ENCODE measurements at places on chromosomes 4 and X.

DNA sequence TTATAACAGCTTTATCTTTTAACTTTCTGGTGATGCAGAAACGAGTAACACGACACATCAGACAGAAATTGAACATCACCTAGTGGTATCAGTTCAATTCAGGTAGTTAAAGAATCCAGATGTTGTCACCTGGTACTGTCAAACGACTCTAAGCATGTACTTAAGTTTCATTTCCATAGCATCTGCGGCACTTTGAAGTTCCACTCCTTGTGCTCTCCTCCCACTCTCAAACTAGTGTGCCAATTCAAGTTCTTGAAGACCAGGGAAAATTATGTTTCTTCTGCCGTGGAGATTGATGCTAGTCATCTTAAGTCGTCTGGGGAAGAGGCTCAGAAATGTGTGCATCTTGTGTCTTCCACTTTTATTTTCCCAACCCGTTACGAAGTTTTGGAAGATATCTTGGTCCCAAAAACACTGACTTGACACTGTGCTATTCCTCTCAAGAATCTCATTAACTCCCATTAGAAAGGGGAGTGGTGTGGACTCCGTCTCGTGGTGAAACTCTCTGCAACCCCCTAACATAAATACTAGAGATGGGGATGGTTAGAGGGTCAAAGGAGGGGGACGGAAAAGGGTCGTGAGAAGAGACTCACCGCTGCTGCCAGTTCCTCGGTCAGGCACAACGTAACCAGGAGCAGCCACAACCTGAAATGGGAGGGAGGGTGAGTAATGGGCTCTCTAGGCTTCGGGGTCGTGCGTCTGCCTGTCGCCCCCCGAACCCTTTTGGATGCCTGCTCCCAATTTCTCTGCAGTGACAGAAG, 693 bp downstream of the COL4A6 start:
- DNase-seq = no peak

DNA sequence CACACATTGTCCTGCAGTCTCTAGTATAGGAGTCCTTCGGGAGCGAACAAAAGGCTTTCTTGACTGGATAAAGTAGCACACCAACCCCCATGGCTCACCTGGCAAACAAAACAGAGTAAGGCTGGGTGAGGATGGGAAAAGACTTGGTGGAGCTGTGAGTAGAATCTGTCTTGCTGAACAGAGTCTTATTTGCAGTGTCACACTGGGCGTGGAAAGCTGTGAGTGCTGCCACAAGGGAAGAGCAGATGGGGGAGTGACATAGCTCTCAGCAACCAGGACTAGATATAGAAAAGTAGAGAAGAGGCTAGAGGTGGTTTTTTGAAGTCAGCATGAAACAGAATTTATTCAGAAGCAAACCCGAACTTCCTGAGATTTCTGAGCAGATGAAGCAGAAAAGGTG, 137.2 kb upstream of the ESX1 start:
- DNase-seq = no peak

DNA sequence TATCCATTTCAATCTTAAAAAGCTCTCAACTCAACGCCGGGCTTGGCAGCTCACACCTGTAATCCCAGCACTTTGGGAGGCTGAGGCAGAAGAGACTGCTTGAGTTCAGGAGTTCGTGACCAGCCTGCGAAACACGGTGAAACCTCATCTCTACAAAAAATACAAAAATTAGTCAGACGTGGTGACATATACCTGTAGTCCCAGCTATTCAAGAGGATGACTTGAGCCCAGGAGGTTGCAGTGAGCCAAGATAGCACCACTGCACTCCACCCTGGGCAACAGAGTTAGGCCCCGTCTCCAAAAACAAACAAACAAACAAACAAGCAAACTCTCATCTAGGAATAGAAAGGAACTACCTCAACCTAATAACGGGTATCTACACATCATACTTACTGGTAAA, 50.8 kb downstream of the PTPN13 start:
- no peak for DNase-seq

GRCh38 chr4:1406394-1406980, at the start of gene NKX1-1:
NKX1-1 (minus strand) TSS chr4:1406442; CDS start chr4:1406442, 0 bp downstream.
- DNase-seq = no peak

DNA sequence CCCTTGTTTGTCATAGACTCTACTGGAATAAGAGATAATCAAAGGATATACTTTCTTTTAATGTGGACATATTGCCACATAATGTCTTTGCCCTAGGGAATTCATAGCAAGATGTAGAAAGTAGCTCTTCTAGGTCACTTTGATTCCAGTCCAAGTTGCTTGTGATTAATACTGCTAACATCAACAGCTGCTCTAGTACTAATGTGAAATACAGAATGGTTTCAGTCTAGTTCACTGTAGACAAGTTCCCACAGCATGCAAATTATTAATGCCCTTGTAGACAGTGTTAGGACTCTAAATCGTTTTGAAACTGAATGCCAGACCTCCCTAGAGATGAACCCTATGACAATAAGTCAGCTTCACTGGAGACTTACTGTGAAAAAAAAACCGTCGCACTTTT, 494.6 kb upstream of the ATOH1 start:
- DNase-seq = no peak

- peak; percentile 71 for DNase-seq
Observed at GRCh38 chrX:141176586-141177451, at the start of gene LDOC1. LDOC1 (minus strand) TSS chrX:141177129; CDS start chrX:141177021, 108 bp downstream.

DNA sequence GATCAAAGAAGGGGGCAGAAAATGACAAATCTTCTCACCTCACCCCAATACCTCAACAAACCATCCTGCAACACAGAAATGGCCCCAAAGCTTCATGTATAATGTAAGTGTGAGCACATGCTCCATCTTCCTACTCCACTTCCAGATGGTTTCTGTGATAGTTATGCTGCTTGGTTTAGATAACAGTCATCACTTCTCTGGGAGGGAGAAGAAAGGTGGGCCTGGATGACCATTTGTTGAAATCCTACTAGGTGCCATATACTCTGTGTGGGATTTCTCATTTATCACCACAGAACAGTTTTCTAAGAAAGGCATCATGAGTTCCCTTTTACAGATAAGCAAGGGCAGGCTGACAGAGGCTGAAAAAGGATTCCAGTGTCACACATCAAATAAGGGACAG, 31.3 kb upstream of the NXF3 start:
- no peak for DNase-seq

DNA sequence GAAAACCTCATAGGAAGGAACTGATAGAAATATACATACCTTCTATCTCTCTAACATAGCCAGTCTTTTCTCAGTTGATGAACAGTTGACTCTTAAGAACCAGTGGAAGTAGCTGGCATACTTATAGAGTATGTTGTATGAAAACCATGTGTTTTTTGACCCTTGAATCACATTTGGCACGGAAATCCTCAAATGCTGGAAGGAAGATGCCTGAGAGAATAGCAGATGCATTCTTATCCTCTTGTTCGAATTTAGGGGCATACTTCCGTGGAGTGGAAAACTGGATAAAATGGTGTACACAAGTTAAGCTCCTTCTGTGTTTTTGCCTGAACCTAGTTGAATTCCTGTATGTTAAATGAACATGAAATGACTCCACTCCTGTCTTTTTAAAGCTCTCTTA, 145.5 kb downstream of the PCDH7 start:
- DNase-seq = no peak

DNA sequence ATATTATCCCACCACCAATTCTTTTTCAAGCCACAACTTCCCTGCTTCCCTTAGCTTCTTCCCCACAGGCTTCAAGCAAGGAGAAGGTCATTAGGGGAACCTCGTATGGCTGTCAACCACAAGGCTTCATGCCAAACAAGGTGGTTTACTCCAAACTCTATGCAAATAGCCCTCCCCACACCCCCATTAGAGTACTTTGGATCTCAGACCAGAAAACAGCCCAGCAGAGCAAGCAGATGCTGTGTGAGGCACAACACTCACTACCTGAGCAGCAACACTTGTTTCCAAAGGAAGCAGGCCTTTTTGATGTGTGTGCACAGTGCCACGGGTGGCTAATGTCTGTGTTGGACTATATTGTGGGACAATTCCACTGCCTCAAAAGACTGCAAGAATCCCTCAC, 189.0 kb downstream of the AR start:
- no peak for DNase-seq

- DNase-seq = no peak
Observed at GRCh38 chrX:40474645-40475044, 106.1 kb upstream of the ATP6AP2 start.

- DNase-seq = no peak
Observed at GRCh38 chr4:34814266-34814665, 1430.0 kb downstream of the ARAP2 start.

DNA sequence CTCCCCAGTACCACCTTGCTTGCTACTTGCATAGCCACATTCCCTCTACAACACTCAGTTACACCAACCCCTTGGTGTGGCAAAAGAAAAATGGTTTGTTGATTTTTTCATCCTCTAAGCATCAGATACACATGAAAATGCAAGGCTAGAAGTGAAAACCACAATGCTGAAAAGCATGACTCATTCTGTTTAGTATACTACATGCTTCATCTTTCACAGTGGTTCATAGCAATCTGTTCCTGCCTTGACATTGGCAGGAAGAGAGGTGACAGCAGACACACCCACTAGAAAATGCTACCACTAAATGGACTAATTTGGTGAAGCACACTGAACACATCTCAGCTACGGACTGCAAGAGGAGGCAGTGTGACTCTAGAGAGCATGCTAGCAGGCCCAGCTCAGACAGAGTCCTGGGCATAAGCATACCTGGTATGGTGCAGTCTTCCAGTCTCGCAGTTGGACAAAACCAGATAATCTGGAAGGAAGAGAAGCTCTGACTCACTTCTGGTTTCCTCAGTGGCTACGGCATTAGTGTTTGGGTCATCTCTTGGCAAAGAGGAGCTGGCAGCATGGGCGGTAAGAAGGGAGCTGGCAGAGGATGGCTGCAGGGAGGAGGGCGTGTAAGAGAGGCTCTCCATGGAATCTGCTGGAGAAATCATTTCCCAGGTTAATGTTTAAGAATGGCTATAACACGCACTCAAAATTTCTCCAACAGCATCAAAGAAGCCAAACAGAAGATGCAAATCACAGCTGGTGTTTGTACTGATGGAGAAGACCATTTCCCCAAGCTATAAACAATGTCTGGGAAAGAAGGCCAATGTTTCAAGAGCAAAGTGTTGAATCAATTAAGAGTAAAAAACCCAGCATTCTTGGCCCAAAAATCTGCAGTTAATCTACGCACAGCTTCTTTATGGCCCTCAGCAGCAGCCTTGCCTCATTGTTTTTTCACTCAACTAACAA, 37.8 kb downstream of the GAB3 start:
- no peak for DNase-seq

DNA sequence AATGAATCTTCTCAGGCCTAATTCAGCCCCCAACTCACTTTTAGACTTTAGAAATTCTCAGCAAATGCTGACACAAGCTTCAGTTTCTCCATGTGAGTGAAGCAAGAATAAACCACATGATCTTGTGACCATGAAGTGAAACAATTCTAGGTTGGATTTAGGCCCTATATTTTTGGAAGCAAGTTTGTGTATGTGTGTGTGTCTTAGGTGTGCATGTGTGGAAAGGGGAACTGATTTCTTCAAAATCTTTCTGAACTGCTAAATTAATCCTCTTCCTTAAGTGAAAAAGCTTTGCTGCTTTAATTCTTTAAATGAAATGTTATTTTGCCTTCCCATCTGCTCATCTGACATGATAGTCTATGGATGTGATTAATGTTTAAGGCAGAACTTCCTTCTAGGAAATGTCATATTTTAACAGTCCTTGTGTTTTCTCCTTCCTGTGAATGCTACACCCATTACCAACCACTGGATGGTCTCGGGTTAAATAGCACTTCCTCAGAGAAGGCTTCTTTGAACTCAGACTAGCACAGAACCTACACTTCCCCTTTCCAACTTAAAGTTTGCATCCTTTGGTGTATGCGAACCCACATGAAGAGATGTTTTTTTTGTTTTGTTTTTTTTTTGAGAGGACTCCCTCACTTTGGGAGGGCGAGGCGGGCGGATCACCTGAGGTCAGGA, 1.2 kb upstream of the TMEM144 start:
- DNase-seq = no peak

GRCh38 chrX:41596596-41596995, 92.2 kb upstream of the GPR34 start:
- no peak for DNase-seq

DNA sequence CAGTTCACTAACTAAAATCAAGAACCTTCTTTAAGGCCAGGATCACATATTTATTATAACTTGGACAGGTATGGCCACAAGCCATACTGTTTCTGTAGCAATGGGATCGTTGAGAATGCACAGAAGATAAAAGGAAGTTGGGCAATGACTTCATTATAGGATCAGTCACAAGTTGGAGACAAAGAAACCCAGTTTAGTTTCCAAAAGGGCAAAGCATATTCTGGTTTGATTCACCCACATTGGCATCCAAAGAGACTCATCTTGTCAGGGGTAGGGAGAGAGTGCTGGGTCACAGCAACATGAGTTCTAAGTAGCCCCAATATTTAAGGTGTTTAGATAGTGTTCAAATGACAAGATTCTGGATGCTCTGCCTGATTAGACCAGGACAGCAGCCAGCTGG, 317.1 kb upstream of the GALNT7 start:
- DNase-seq = no peak
